Forelimb muscle (tissue), 1 donor: ENCODE measurements at places on chromosomes 3 and 15.

GRCh38 chr3:106206146-106206545, 337.3 kb upstream of the CBLB start:
- peak; percentile 39 for DNase-seq

DNA sequence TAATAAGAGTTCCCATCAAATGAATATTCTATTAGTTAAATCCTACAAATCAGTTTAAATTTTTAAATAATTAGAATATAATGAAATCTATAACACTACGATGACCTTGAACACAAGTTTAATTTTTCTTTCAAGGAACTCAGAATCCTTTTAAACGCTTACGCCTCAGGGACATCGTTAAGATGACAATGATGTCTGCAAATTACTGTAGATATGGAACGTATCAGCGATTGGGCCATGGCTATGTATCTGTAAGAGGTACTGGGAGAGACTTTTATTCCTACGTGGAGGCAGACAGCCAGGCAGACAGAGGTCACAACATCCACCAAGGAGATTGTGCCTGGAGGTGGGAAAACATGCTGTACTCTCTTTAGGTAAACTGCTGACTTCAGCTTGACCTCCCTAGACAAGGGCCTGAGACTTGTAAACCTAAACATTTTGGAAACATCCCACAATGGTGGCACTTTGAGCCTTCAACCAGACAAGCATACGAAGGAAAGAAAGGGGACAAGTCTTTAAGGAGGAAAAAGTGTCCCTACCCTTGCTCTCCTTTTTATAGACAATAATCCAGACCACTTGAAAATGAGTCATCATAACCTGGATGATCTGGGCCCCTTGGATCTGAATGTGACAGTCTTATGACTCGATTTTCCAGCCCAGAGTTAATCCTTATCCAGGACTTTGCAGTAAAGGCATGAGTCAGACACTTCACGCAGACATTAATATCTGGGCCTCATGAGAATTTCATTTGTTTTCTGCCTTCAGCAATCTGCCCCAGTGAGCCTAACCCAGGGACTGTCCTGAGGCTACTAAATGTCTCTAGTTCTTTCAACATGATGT, 6.8 kb upstream of the LDHAL6B start:
- DNase-seq = no peak

DNA sequence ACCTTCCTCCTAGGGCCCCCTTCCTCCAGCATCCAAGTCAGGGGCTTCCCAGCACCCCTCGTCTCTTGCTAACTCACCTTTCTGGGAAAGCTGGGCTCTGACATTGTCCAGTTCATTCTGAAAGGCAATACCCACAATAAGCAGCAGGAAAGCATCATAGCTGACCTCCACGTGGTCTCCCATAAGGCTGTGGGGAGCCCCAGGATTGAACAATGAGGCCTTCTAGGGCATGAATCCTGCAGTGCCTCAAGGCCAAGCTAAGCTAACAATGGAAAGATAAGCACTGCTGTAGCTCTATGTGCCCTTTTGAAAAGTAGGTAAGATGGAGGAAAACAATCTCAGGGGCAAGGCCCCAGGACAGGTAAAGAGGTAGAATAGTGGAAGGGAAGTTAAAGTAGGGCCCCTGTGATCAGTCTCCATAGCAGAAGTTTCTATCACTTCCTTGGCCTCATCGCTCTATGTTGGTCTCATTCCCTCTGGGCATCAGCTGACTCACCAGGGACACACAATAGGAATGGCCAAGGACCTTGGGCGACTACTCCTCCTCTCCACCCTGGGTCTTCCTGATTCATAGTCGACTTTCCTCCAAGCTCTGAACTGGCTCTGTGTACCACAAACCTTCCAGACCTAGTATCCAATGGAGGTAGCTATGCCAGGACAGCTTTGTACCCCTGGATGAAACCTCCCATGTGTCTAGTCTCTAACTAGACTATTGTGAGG, 11.7 kb downstream of the TRAIP start:
- no peak for DNase-seq

DNA sequence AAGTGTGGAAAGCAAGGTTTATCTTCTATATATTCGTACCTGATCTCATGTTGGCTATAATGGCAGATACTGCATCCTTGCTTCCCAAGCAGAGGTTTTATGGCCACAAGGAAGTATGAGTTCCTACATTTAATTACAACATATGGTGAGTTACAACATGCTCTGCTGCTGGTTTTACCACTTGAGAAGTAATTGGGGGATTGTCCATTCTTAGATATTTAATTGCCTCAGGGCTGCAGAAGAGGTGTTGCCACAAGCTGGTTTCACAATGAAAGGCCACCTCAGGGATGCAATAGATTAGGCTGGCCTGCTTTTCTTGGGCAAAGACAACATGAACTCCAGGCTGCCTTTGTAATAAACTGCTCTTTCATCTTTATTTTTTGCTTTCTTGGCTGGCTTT, 48.6 kb downstream of the RAP2B start:
- DNase-seq = no peak

- DNase-seq = no peak
Measured at GRCh38 chr3:139309880-139310279, 33.9 kb upstream of the MRPS22 start.

- DNase-seq = no peak
Measured at GRCh38 chr3:156445117-156446090, 109.5 kb downstream of the SSR3 start.

- DNase-seq = no peak
Measured at GRCh38 chr3:104561324-104561723, 805.4 kb upstream of the ALCAM start.

GRCh38 chr3:194315088-194315964, 35.8 kb downstream of the CPN2 start:
- DNase-seq = peak; percentile 53

GRCh38 chr15:74529921-74530320, 11.1 kb upstream of the ARID3B start:
- no peak for DNase-seq

GRCh38 chr3:188271226-188271914, 117.4 kb downstream of the LPP start:
- no peak for DNase-seq

DNA sequence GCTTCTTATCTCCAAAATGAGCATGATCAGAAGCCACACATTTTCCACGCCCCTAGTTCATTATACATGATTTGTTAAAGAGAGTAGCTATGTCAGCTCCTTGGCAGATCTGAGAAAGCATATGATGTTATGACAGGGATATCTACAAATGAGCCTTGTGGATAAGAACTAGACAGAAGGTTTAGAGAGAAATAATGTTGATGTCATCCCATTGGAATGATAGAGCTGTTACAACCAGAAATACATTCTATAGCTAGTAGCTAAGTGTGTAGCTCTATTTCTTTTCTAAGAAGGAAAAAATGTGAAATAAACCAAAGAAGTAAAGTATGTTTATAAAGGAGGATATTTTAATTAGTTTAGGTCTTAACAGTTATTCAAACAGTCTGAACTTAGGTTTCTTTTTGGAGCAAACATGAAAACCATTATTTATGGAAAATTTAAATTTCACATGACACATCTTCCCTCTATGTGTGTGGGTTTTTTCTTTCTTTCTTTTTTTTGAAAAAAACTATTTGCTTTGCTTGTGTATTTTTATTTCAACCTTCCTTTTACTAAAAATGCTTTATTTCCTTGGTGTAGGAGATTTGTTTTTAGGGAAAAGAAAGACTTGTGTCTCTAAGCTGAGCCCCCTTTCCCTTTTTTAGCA, 167.7 kb downstream of the GHSR start:
- no peak for DNase-seq

DNA sequence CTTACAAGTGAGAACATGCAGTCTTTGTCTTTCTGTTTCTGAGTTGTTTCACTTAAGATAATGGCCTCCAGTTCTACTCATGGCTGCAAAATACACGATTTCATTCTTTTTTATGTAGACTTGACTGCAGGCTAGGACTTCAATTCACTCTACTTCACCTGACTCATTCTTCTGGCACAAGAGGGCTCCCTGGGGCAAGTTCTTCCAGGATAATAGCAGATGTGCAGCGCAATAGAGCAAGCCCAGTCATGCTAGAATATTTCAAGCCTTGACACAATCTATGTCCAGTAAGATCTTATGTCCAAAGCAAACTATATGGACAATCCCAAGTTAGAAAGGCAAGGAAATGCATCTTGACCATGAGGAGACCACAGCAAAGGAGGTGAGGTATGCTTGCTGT, 211.7 kb upstream of the GADL1 start:
- DNase-seq = no peak

GRCh38 chr15:93852761-93853160, 378.6 kb upstream of the MCTP2 start:
- no peak for DNase-seq

DNA sequence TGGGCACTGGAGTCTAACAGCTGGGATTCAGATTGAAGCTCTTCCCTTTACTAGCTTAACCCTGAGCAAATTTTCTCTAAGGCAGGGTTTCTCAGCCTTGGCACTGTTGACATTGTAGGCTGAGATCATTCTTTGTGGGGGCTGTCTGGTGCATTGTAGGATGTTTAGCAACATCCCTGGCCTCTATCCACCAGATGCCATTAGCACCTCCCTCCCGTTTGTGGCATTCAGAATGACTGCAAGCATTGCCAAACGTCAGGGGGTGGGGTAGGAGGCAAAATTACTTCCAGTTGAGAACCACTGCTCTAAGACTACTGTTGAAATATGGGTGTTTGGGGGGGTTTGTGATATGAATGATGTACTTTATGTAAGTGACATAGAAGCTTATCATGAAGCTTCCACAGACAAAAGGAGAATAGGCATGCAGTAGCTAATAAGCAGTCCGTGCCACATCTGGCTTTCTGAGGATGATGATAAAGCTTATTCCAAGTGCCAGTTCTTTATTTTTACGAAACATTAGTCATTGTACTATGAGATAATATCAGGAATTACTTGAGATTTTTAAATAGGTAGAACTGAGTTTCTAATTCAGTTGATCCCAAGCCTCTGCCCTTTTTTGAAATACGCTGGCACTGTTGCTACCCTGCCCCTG, 39.3 kb downstream of the NKIRAS1 start:
- no peak for DNase-seq

DNA sequence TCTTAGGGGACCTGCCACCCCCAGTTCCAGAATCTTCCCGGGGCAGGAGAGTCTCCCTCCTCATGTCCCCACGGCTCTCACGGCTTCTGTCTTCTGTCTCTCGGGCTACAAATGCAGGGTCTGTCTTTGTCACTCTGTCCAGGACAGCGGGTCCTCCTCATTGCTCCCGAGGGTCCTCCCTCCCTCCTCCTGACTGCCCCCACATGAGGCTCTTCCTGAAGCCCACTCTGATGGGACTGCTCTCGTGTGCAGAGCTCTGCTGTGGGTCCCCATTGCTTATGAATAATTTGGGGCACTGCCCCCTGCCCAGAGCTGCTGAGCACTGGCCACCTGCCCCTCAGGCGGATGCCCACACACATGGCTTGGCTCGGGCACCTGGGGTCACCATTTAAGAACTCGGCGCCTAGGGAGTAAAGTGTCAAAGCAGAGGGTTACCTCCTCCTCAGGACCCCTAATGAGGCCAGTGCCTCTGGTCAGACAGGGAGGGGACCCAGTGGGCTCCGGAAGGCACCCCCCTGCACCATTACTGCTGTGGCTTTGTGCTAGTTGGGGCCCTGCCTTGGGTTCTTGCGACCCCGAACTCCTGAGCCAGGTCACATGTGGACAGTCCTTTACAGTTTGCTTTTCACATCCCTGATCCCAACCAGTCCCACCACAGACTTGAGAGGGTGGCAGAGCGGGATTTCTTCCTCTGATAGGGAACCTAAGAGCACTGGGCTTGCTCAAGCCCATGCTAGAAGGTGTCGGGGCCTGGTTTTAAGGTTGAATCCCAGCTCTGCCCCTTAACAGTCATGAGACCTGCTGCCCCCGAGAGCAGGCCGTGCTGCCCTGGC, 22.1 kb downstream of the HDAC11 start:
- DNase-seq = no peak

GRCh38 chr15:38810686-38811085, 246.1 kb upstream of the RASGRP1 start:
- no peak for DNase-seq

- DNase-seq = no peak
Measured at GRCh38 chr3:129686941-129687340, 80.5 kb upstream of the PLXND1 start.

DNA sequence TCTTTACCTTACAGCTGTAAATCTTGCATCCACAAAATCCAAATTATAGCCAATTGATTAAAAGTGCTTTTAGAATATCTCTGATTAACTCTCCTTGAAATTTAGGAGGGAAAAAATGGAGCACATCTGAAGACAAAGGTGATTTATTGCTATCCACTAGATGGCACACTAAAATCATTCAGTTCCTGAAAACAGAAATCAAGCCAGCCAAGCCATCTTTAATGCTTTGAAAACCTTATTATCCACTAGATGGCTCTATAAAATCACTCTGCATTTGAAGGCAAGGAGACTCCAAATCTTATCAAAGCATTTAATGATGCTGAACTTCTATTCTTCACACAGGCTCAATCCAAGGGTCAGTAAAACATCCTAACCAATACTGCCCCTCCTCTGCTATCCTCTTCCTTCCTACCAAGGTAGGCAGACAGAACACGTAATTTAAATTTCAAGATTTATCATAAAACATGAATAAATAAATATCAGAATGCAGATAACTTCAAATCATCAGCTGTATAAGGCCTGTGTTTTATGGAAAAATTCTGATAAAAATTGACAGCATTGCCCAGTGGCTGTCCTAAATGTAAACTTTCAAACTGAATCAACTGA, 48.4 kb downstream of the GOLIM4 start:
- DNase-seq = peak; percentile 71

- DNase-seq = no peak
Measured at GRCh38 chr3:40532252-40532651, 7.5 kb downstream of the ZNF621 start.

GRCh38 chr3:112463250-112463649, 36.0 kb downstream of the BTLA start:
- no peak for DNase-seq

DNA sequence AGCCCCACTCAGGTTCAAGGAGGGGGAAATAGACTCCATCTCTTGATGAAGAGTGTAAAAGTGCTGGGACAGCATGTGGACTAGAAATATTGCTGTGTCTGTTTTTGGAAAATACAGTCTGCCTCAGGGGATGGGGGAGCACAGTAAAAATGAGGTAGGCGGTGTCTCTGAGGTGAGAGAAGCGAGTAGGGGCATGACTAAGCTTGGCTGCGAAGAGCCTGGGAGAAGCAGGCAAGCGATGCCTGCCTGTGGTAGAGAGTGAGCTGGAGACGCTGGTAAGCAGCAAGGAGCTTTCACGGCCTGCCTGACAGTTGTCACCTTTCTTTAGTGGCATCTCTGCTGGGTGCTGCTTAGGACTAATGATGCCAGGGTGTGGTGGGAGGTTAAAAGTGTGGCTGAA, 49.0 kb upstream of the DCLK3 start:
- DNase-seq = no peak

DNA sequence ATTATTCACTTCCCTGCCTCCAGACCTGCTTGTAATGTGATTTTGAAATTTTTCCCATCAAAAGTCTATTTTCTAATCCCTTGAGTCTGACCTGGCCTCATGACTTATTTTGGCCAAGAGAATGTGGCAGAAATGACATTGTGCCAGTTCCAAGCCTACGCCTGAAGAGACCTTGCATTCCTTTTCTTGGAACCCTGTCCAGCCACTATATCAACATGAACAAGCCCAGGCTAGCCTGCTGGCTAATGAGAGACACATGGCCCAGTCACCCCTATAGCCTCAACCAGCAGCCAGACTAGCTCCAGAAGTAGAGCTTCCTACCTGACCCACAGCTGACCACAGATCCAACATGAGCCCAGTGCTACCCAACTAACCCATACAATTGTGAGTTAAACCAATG, 121.1 kb upstream of the ACP3 start:
- no peak for DNase-seq

- DNase-seq = no peak
Measured at GRCh38 chr15:77836121-77836692, 203.5 kb upstream of the LINGO1 start.

GRCh38 chr15:80712956-80713355, 17.8 kb downstream of the ABHD17C start:
- DNase-seq = no peak

- DNase-seq = no peak
Measured at GRCh38 chr3:13505147-13506130, 25.3 kb downstream of the HDAC11 start.
